ENCODE measurements at places on chromosomes 11 and 22.

GRCh38 chr22:38859581-38860282, 12.3 kb downstream of the CBX6 start:
- no peak for DNase-seq

- no peak for DNase-seq
Observed at GRCh38 chr11:61306221-61306620, 11.1 kb upstream of the VWCE start.

- no peak for DNase-seq
Observed at GRCh38 chr11:132154781-132155180, 784.4 kb downstream of the NTM start.

DNA sequence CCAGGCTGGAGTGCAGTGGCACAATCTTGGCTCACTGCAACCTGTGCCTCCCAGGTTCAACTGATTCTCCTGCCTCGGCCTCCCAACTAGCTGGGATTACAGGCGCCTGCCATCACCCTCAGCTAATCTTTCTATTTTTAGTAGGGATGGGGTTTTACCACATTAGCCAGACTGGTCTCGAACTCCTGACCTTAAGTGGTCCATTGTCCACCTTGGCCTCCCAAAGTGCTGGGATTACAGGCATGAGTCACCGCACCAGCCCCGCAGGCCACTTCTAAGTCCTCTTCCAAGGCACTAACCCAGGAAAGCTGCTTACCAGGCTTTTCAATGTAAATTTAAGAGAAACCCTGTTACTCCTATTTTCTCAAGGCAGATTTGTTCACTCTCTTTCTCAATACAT, 50.4 kb downstream of the DENND5A start:
- no peak for DNase-seq

DNA sequence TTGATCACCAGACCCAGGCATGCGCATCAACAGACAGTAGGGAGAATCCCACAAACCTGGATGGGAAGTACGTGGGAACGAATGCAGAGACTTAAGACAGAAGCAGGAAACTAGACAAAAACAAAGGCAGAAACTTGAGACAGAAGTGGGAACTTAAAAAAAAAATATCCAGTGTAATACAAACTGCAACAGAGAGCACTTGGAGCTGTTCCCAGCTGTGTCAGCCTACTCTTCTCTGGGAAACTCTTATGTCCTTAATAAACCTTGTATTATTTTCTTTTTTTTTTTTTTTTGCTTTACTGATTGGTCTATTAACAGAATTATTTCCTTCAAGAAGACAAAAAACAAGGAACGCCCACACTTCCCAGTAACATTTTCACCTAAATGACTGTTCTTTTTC, 1818.1 kb upstream of the RAG2 start:
- DNase-seq, result no peak

GRCh38 chr11:43687120-43687791, 6.7 kb downstream of the HSD17B12 start:
- no peak for DNase-seq

GRCh38 chr22:46622081-46622521, 1.9 kb downstream of the GRAMD4 start:
- no peak for DNase-seq

DNA sequence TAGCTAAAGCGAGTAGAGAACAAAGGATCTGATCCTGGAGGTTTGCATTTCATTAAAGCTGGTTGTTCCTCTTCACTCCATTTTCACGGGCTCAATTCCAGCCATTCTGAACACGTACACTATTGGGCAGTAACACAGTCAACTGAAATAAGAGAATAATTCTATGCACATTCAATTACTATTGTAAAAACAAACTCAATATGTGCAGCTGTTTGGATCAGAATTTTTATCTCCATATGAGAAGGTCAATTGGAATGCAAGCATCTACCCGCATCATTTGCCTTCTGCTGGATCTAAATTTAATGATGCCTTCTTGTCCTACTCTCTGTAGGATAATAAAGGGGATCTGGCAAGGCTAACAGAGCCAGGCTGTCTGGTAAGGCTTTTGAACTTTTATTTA, 562.8 kb upstream of the CCDC179 start:
- no peak for DNase-seq
